ENCODE measurements at places on chromosomes 7 and 10.

GRCh38 chr10:119149729-119150128 is 15.8 kb downstream of the SFXN4 start:
- no peak for DNase-seq

DNA sequence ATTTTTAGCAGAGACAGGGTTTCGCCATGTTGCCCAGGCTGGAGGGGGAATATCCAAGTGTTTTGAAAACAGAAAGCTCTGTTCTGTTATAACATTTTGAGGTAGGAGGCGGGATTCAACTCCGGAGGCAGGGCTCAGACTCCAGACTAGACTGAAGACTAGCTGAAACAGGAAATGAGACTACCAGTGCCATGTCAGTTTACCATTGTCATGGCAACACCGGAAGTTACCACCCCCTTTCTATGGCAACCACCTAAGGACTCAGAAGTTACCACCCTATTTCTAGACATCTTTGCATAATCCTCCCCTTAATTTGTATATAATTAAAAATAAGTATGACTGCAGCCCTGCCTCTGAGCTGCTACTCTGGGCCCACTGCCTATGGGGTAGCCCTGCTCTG is 1069.1 kb upstream of the AUTS2 start:
- no peak for DNase-seq

GRCh38 chr10:87590705-87591588 is 68.7 kb upstream of the PAPSS2 start:
- DNase-seq = no peak

DNA sequence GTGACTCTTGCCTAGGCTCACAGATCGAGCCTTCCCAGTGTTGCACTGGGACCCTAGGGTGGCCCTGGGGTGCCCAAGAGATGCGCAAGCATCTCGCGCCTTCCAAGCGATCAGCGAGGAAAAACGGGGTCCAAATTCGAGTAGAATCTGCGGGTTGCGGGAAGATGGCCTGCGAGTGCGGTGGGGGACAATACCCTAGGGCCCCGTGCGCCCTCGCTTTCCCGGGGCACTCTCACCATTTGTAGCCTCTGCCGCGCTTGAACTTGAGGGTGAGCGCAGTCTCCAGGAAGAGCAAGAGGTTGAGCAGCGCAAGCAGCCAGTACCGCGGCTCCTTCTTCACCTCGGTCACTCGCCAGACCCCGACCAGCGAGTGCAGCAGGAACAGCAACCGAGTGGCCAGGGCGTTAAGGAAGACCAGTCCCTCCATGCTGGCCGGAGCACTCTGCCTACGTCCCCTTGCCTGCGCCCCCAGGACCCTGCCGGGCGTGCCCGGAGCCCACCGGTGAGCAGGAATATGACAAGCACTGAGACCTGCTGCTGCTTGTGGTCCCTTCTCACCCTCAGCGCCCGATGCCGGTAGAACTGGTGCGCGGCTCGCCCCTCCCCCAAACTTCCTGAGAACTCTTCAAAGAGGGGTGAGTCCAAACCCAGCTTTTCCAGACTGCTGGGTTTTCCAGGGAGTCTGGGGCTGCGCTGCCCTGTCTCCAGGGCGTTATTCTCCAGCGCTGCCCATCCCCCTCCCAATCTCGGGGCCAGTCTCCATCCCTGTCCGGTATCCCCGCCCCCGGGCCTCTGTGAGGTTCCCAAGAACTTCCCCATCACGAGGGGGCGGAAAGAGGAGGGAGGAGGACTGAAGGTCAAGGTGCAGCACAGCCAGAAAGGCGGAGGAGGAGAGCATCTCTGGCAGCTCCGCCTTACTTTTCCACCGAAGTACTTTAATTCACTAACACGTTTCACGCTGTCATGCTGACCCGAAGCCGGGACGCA is at the start of gene TMEM26:
Gene TMEM26, minus strand, starts transcription at position 727 of the 987 bp plus-strand sequence. Its CDS starts 300 bp downstream, at position 427.
- DNase-seq = peak; percentile 18

- DNase-seq = no peak
Measured at GRCh38 chr10:61398366-61399129, 54.6 kb downstream of the TMEM26 start.

DNA sequence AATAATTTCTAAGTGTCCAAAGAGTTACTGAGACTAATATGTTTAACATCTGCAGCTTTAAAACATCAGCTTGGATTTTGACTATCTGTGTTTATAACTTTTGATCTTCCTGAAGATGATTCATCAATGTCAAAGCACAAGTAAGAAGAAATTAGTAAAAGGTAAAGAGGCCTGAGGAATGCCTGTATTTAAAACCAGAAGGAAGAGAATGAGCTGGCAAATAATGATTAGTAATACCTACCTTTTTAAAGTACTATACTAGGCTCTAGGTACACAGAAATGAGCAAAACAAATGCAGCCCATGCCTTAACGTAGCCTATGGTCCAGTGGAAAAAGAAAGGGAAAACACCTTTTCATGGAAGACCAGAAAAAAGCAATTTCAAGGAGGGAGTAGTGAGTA is 158.0 kb downstream of the KCND2 start:
- DNase-seq = no peak

DNA sequence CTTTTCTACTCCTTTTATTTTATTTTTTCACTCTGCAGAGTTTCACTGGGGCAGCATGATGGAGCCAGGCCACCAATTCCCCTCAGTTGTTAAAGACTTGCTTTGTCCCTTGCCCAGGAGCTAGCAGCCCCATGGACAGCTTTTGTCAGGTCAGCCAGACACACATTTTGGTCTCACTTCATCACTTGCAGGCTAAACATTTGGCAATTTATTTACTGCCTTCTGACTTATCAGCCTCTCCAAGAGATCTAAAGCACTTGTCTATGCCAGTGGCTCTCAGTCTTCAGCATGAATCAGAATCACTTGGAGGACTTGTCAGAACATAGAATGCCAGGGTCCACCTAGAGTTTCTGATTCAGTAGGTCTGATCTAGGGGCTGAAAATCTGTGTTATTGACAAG is 66.4 kb upstream of the GDF10 start:
- no peak for DNase-seq

DNA sequence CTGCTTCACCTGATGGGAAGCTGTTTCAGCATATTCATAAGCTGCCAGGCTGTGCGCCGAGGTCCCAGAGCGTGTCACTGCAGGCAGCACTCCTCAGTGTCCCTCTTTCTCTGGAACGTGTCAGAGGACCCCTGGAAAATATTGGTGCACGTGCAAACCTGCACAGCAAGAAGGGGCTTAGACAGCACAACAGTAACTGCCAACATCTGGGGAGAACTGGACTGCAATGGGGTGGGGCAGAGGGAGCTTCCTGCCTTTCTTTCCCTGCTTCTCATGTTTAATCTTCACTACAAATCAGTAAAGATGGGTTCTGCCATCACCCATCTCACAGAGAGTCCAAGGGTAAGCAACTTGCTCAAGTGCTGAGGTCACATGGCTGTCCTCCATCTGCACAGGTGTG is 86.5 kb upstream of the GPR26 start:
- no peak for DNase-seq

DNA sequence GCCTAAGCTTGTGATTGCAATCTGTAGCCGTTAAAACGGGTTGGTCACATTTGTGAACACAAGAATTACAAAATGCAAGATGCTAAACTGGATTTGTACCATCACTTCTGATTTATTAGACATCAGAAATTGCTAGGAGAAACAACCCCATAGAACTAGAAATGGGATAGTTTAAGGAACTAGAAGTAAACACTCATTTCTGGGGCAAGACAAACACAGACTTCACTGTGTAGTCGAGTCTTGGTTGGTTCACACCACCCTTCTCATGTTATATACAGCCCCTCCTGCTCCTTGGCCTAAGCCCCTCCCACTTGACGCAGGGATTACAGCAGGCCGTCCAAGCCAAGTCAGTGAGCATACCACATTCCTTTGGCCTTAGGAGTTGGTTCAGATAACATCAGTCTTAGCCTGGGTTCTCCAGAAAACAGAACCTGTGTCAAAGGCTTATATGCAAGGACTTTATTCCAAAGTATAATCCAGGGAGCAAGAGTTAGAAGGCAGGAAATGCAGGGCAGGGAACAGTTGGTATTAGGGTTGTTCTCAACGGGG is 2.0 kb upstream of the NRAP start:
- DNase-seq = no peak

- DNase-seq = peak; percentile 48
Measured at GRCh38 chr10:97131666-97132065, 54.1 kb downstream of the SLIT1 start.

DNA sequence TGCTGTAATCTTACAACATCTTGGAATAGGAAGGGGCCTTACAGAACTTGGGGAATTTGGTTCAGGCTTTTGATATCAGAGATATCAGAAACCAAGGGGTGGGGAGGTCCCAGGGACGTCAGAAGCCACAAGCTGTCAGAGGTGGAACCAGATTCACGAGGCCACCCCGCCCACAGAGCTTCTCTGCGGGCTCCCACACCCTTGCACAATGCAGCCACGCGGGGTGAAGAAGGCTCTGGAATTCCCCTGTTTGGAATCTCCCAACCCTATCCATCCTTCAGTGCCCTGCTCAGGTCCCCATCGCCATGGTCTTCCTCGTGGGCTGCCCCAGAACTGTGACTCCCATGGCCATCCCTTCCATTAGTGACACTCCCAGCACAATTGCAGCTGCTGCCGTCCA is 247.1 kb upstream of the SHH start:
- no peak for DNase-seq

GRCh38 chr7:69078997-69079769 is 519.1 kb upstream of the AUTS2 start:
- DNase-seq = no peak

DNA sequence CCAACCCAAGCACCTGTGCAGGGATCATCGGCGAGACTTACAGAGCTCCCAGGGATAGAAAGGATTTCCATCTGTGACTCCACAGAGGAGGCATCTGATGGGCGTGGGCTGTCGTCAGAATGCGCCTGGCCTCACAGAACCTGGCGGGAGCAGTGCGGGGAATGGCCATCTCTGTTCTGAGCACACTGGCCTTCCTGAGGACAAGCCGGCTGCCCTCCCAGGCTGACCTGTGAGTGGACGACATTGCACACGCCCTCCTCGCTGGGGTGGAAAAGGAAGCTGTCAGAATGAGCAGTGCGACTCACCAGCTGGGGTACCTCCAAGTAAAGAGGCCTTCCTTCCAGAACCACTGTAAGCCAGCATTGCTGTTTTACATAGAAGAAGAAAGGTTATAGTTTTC is 234.6 kb upstream of the PITRM1 start:
- no peak for DNase-seq

GRCh38 chr10:84551437-84552120 is 223.2 kb downstream of the CCSER2 start:
- no peak for DNase-seq
